ENCODE measurements at places on chromosomes 6 and 20. TPM values are rescaled to one million over a fixed set of nuclear protein-coding genes. Genes with fewer than 3 reads are reported as not detected.

EYA2 gene
- total RNA-seq, result 12.2 TPM

FGD2 gene
- 5.1 TPM for total RNA-seq

C20orf144 gene
- total RNA-seq, result not detected

GNAS-AS1 gene
- 0.87 TPM for total RNA-seq

SLC35D3 gene
- total RNA-seq, result 0.28 TPM

LKAAEAR1 gene
- not detected for total RNA-seq

PLCB4 gene
- total RNA-seq, result 45.3 TPM

RAB23 gene
- total RNA-seq, result 16.6 TPM

TNFRSF6B gene
- total RNA-seq, result not detected

GRCh38 chr20:64083804-64084684 is at the start of gene LKAAEAR1:
Gene LKAAEAR1, minus strand, starts transcription at chr20:64084398. Its CDS starts 179 bp downstream, at chr20:64084219.
- no peak for DNase-seq

DNA sequence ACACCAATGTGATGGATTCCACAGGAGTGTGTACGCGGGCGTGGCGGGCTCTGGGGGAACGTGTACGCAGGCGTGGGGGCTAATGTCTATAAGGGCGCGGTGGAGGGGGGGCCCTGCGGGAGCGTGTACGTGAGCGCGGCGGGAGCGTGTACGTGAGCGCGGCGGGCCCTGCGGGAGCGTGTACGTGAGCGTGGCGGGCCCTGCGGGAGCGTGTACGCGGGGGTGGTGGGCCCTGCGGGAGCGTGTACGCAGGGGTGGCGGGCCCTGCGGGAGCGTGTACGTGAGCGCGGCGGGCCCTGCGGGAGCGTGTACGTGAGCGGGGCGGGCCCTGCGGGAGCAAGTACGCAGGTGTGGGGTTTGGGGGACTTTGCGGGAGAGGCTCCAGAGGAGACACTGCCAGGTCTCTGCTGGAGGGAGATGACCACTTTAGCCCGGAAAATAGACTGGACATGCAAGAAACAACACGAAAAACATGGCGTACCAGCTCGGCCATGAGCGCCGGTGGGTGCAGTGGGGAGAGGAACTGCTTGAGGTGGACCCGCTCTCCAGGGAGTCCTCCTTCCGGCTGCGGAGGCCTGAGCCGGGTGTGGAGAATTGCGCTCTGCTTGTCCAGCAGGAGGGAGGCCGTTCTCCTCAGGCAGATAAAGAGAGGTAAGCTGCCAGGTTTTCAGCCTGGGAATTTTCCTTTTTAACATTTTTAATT is 27.8 kb upstream of the SMOC2 start:
- DNase-seq, result no peak

GRCh38 chr20:19605786-19606485 is 152.1 kb upstream of the RIN2 start:
- DNase-seq, result no peak

- DNase-seq, result peak; percentile 88
These were observed 51.8 kb downstream of the SSR1 start for GRCh38 chr6:7261032-7261841.

- DNase-seq, result no peak
These were observed 74.8 kb downstream of the GCNT2 start for GRCh38 chr6:10595731-10596664.

- no peak for DNase-seq
These were observed 6.9 kb upstream of the PHACTR1 start for GRCh38 chr6:12709556-12710232.

DNA sequence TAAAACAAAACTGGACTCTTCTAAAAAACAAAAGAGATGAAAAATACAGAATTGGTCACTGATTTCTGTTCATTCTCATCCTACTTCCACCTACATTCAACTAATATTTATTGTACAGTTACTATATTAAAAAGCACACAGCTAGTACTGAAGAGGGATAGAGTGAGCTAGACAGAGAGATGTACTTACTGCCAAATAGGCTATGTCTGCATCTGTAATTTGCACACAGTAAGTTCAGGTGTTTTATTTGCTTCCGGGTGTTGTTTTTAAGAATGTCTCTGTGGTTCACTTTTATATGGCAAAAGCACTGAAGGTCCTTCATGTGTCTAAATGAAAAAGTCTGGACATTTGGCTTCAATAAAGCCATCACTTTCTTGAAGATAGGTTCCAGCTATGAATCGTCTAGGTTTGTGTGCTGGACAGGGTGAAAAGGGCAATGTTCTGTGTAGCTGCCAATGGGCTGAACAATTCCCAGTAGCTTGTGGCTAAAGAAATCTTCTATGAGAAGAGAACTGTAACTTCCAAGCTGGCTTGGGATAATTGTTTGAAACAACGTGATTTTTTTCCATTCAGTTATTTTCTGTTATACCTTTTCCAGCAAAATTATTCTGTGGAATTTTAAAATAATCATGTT is 47.3 kb downstream of the EPB41L2 start:
- no peak for DNase-seq

DNA sequence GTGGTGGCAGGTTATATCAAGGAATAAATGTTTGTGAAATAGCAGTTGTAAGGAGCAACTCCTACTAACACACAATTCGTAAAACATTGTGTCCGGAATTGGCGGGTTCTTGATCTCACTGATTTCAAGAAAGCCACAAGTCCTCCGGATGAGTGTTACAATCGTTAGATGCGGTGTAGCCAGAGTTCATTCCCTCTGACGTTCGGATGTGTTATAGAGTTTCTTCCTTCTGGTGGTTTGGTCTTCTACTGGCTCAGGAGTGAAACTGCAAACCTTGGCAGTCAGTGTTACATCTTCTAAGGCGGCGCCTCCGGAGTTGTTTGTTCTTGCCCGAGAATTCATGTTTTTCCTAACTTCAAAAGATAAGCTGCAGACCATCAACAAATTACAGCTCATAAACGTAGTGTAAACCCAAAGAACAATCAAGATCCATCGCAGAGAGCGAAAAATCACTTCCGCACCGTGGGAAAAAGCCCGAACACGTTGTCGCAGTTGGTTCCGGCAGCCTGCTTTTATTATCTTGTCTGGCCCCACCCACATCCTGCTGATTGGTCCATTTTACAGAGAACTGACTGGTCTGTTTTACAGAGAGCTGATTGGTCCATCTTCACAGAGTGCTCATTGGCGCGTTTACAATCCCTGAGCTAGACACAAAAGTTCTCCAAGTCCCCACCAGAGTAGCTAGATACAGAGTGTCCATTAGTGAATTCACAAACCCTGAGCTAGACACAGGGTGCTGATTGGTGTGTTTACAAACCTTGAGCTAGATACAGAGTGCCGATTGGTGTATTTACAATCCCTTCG is 58.2 kb downstream of the TRIM27 start:
- DNase-seq, result peak; percentile 52

DNA sequence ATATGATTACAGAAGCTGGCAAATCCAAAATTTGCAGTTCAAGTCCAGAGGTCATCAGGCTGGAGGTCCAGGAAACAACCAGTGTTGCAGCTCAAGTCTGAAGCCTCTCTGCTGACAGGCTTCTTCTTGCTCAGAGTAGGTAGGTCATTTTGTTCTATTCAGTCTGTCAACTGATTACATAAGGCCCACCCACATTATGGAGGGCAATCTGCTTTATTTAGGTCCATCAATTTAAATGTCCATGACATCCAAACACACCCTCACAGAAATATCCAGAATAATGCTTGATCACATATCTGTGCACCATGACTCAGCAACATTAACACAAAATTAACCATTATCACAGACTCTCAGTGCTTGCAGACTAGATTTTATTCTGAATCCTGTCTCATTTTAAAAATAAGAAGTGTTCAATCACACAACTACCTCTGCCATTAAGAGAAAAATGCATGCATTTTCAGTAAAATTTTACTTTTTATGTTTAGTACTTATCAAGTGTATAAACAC is 759.2 kb upstream of the ADGRB3 start:
- DNase-seq, result no peak

DNA sequence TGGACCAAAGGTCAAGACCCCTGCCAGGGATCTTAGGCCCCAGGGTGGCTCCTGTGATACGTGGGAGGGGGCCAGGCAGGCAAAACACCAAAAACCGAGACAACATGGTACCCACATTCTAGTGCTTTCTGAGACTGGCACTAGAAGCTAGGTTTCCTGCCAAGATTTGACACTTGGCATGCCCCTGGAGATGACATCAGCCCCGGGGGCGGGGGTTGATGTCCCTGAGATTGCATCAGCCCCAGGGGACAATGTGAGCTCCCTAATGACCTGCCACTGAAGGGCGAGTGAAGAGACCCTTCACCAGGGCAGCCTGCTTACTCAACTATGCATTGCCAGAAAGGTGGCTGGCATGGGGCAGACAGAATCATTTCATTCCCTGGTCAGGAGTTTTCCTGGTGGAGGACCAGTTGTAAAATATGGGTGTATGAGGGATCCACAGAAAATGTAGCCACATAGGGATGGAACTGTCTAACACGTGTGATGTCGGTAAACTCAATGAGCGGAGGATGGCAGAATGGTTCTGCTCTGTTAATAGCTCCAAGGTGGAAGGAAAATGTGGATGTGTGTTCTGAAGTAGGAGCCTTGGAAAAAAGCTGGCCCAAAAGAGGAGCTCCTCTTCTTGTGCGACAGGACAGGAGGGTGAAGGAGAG is 219.7 kb downstream of the UNC5CL start:
- no peak for DNase-seq

- no peak for DNase-seq
These were observed 138.8 kb downstream of the KHDRBS2 start for GRCh38 chr6:62146954-62147853.

DNA sequence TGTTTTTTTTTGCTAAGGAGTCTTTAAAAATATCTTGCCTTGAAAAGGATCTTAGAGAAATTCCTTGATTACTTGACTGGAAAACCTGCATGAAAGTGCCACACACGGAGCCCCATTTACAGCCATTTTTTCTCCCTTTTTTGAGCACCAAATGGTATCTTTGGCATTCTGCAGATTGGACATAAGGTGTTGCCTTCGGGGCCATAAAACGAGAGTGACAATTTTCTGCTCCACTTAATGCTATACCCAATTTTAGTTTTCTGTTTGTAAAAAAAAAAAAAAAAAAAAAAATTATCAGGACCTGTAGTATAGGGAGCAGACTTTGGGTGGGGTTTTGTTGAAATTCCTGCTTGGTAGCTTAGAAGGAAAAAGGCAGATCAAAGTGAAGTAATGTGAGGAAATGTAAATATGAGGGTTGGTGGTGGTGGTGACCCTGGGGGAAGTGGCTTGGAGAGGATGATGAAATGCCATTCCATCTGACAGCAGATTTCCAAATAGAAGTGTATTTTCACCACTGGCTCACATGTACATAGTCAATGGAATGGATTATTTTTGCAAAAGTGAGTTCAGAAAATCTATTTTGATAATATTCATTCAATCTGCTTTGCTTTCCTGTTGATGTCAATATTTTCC is 212.1 kb upstream of the SOX4 start:
- DNase-seq, result no peak

GRCh38 chr20:20017844-20018185 is 653 bp downstream of the NAA20 start:
- DNase-seq, result no peak

DNA sequence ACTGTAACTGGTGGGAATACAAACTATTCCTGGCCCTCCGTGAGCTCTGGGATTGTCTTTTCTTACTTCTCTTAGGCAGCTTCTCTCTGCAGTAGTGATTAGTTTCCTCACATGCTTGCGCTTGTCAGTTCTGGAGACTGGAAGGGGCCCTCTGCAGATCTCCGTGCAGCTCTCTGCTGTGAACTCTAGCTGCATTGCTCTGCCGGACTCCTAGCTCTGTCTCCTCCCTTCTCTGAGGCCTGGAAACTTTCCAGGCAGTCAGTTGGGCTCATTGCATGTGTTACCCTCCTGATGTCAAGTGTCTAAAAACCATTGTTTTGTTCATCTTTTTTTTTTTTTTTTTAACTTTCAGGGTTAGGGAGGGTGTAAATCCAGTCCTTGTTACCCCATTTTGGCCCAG is 102.3 kb downstream of the CTNNBL1 start:
- no peak for DNase-seq

- DNase-seq, result no peak
These were observed 122.2 kb downstream of the ANKRD60 start for GRCh38 chr20:58106143-58106750.

DNA sequence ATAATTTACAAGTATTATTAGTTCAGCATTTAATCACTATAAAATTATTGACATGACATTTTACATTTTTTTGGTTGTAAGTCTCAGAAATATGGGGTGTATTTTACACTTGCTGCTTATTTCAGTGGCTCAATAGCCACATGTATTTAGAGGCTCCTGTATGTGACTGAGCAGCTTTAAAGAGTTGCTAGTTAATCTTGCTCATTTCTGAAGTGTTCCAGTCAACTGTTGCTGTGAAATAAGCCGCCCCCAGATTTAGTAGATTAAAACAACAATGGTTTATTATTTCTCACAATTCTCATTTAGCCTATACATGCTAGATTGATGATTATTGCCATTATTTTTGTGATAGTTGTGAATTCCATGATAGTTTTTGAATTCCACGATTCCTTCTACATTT is 23.0 kb downstream of the CD109 start:
- no peak for DNase-seq

DNA sequence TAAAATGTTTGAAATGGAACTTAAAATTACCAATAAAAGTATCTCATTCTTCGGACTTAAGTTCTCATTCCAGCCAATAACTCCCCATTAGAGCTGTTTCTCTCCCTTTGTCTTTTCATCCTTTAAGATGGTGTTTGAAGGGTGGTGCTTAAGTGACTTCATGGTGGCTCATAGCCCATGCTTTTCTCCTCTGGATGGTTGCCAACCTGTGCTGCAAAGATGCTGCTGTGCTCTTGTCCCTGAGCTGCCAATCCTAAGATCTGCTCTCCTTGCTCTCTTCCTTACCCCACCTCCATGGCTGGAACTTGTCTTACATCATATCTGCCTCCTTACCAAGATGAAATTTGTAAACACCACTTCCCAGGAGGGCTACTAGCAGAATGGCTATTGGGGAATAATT is 31.6 kb upstream of the PNRC1 start:
- no peak for DNase-seq

DNA sequence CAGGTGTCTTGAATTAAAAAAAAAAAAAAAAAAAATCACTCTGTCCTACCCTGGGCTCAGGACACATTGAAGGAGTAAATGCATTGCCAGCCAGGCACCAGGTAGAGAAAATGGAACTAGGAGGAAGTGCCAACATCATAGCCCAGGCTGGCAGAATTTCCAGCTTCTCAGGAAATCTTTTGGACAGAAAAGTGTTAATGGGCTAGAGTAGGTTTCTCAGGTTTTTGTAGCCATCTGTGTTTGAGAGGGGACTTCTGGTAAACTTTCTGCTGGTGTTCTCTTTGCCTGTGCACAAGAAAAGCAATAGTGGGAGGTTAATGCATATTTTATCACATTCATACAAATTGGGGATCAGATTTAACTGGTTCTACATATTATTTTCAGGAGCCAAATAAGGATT is 678.3 kb upstream of the NRSN1 start:
- no peak for DNase-seq

Data from left colon (tissue), 2 donors.